ENCODE measurements at places on chromosomes 11 and 22. TPM values are rescaled to one million over a fixed set of nuclear protein-coding genes. Genes with fewer than 3 reads are reported as not detected.

The CD248 gene
- total RNA-seq = 248 TPM

GRCh38 chr11:103055221-103055890 is 36.6 kb downstream of the DCUN1D5 start:
- DNase-seq = no peak

DNA sequence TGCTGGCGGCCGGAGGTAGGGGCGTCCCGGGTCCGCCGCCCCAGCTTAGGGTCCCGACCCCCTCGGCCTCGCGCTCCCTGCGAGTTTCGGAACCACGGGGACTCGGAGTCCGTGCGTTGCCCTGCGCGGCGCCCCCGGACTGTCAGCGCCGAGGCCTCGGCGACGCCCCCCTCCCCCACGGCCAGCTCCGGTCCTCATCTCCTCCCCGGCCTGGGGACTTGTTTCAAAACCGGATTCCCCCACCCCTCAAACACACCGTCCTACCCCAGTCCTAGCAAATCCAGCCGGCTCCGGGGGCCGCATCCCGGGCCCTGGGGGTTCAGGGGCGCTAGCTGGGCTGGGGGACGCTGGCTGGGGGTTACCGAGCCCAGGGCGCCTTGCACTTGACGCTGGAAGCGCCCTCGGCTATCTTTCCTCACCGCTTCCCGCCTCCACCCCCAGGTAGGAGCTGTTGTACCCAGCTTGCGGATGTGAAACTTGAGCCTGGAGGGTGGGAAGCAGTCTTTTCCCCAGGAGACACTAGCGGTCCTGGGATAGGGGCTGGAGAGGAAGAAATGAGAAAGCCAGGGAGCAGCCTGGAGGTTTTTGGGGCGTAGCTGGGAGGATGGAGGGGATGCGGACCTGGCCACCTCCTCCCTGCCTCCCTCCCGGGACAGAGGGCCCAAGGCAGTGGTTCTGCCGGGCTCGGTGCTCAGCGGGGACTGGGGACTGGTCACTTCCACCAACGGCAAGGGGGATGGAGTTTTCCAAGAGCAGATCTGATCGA is 550 bp downstream of the FBLN1 start:
- DNase-seq = peak; percentile 68

The MUC15 gene
- total RNA-seq = not detected

The OSBP2 gene
- 2.6 TPM for total RNA-seq

GRCh38 chr22:27996981-27997380 is 77.9 kb upstream of the PITPNB start:
- DNase-seq = peak; percentile 29

DNA sequence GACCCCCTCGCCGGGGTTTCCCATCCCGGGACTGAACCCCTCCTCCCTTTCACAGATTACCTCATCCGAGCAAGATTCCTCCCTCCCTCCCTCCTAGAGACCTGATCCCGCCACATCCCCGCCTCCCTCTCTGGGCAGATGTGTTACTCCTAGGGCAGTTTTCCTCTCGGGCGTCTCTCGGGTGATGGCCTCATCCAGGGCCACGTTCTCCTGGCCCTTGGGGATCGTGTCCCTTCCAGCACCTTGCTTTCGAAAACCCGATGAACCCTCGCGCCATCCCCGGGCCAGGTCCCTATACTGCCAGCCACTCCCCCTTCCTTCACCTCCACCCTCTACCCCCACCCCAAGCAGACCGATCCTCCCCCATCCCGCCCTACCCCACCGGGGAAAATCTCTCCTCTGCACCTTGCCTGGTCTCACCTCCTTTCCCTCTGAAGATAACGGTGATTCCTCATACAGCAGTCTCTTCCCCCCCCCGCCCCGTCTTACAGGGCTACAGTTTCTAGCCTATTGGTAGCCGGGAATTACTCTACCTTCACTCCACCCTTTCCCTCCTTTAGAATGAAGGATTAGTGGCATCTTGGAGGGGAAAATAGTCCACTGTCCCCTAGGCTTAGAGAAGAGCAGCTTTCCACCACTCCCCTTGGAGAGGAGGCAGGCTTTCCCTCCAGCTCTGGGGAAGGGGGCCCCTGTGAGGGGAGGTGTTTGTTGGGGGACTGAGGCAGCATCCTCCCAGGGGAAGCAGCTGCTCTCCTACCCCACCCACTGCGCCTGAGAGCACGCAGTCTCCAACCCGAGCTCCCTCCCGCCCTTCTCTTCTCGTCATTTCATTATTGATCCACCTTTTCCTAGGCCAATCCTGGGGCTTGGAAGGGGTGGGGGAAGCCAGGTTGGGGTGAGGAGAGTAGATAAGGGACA is 1.2 kb downstream of the KMT2A start:
- no peak for DNase-seq

GRCh38 chr11:36744375-36745168 is 146.5 kb upstream of the RAG2 start:
- peak; percentile 90 for DNase-seq

The KIRREL3 gene
- 0.10 TPM for total RNA-seq

DNA sequence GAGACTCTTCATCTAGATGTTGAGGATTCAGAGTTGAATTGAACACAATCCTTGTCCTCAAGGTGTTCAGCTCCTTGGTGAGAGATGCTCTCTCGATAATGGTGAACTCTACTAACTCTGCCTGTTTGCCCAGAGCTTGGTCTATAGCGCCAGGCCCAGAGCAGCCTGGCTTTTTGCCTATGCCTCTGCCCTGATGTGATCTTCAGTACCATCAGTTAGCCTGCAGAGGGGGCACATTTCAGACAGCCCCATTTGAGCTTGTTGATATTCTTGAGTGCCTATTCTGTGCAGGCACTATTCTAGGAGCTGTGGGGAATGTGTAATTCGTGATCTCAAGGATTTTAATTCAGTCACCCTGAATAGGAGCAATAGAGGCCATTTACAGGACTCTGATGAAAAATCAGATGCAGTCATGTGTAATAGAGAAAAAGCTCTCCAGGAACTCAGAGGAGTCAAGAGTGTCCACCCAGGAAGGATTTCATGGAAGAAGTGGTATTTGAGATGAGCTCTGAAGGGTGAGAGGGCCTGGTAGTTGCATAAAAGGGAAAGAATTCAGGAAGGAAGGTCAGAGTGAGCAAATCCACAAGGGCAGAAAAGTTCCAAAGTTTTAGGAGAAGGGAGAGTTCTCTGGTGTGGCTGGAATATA is 19.3 kb downstream of the GTPBP1 start:
- no peak for DNase-seq

- no peak for DNase-seq
These were observed 17.2 kb upstream of the FCHSD2 start for GRCh38 chr11:73159297-73159696.

GRCh38 chr11:6531267-6531752 is 34.2 kb downstream of the DNHD1 start:
- DNase-seq = no peak

- DNase-seq = no peak
These were observed 12.8 kb upstream of the HYLS1 start for GRCh38 chr11:125874556-125875124.

DNA sequence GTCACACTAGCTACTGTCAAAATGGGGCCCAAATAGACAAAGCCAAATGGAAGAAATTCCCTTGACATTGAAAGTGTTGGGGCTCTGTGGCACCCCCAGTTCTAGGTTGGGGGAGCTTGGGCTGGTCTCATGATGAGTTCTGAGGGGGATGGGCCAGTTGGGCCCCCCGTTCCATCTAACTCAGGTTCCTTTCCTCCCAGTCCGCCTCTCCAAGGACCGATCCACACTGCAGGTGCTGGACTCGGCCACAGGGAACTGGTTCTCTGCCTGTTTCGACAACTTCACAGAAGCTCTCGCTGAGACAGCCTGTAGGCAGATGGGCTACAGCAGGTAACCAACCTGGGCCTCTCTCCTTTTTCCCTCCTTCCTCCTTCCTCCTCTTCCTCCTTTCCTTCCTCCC is 17.7 kb upstream of the SMIM35 start:
- peak; percentile 31 for DNase-seq

The CHORDC1 gene
- 24.7 TPM for total RNA-seq

- DNase-seq = no peak
These were observed 44.2 kb downstream of the CKAP5 start for GRCh38 chr11:46801694-46802470.

The TP53I11 gene
- total RNA-seq = 107 TPM

- no peak for DNase-seq
These were observed 449.9 kb downstream of the OPCML start for GRCh38 chr11:133082453-133082781.

DNA sequence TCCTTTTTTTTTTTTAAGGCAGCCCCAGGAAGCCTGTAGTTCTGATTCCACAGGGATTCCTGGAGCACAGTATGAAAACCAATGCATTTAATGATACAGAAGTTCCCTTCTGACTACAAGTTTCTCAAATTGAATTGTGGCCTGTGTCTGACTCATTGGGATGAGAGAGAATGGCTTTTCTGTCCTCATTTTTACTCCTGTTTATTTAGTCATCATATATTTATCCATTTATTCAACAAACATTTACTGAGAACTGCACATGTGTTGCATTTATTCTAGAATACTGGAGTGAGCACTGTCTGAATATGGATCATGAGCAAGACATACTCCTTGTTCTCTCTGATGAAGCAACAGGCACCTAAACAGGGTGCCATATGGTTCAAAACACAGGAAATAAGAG is 231.2 kb downstream of the NTM start:
- no peak for DNase-seq

- DNase-seq = no peak
These were observed 1.4 kb upstream of the BPIFC start for GRCh38 chr22:32465661-32466060.

DNA sequence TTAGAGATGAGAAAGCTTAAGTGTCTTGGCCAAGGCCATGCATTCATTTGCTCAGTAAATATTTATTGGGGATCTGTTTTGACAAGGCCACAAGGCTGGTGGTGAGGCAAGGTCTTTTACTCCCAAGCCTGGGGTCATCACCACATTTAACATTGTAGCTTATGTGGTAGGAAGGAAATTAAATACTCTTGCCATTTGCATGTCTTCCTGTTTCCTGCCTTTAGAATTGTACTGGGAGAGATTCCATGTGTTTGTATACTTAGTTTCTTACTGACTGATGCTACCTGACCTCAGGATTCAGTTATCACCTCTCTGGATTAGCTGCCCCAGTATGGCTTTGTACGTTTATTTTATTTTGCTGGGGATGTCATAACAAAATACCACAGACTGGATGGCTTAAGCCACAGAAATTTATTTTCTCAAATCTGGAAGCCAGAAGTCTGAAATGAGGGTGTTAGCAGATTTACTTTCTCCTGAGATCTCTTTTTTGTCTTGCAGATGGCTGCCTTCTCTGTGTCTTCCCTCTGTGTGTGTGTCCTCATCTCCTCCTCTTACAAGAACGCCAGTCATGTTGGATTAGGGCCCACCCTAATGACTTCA is 44.8 kb downstream of the SPECC1L start:
- no peak for DNase-seq

DNA sequence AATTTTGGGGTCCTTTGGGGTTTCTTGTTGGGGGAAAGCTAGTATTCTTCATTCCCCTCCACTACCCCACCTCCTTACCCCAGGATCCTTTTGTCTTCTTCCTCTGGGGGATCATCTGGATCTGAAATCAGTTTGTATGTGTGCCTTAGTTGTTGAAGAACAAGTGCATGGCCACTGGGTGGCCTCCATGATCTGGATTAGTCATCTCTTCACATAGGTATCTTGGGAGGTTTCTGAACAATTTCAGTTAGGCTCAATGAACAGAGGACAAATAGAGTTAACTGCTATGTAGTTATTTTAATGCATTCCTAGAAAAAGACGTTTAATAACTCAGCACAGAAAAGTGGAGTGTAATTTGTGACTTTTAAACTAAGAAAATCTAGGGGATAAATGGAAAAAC is 7.1 kb upstream of the VWA5A start:
- DNase-seq = no peak

The PLXNB2 gene
- total RNA-seq = 108 TPM

The NDUFS3 gene
- total RNA-seq = 70.3 TPM

GRCh38 chr22:31100762-31101525 is 6.4 kb downstream of the SELENOM start:
- DNase-seq = no peak

GRCh38 chr22:48045369-48045768 is 1282.9 kb downstream of the TBC1D22A start:
- DNase-seq = no peak

DNA sequence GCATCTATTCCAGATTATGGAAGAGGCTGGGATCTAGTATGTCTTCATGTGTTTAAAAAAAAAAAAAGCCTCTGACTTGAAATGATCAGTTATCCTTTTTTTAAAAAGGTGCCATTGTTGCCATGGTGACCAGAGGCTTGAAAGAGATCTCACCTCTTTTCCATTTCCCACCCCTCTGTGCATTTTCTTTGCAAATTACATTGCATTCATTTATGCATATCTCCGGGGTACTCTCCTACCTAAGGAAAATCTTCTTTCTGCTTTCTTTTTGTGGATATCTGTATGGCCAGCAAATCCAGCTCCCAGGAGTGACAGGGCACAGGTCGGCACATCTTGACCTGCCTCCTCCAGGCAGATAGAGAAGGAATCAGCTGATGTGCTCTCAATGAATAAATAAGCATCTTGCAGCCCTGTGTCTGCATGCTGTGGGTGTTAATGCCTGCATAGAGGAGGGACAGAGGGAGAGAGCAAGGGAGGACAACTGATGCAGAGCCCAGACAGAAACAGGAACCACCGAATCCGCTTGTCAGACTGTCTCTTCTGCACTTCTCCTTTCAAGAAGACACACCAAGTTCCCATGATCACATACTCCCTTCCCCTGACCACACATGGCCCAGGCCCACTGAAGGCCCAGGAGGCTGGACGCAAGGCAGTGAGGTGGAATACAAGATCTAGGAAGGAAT is 50.9 kb downstream of the CWC15 start:
- no peak for DNase-seq

GRCh38 chr11:46238078-46238966 is 39.1 kb upstream of the CREB3L1 start:
- peak; percentile 93 for DNase-seq

The CREB3L1 gene
- total RNA-seq = 25.8 TPM

- no peak for DNase-seq
These were observed 104.4 kb downstream of the FANCF start for GRCh38 chr11:22521226-22521625.

- DNase-seq = no peak
These were observed 29.6 kb downstream of the RTN4R start for GRCh38 chr22:20238536-20238900.

DNA sequence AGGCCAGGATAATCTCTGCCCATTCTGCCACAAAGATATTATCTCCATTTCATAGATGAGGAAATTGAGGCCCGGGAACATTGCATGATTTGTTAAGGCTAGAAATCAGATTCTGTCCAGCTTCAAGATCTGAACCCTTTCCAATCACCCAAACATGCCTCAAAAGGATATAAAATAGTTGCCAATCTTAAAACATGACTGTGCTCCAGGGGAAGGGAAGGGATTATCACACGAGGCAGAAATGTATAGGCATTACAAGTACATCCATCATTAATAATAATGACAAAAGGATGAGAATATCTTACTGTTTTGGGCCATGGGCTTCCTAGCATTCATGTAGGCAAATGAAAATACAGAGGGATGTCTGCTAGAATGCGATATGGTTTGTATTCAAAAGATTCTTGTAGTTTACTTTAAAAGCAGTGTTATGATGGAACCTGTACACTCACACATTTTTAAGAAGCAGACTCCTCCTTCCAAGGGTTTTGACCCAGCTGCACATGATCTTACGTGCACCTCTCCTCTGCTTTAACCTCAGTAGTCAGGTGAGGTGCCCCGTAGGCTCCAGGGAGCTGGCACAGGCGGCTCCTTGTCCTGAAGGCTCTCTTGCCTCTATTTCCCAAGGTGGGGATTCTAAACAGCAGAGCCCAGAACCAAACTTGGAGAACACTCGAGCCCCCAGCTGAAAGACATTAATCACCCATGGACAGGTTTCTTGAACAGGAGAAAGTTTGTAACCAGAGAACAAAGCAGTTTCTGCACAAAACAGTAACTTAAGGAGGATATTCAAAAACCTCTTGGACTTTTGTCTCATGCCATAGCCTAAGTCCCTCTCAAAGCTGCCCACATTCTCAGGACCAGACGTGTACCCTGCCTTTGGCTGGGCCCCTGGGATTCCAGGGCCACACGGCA is 36.0 kb downstream of the PARVA start:
- no peak for DNase-seq

Data from posterior vena cava (tissue), 2 donors.